ENCODE measurements at places on chromosomes 1 and 21. TPM values are rescaled to one million over a fixed set of nuclear protein-coding genes. Genes with fewer than 3 reads are reported as not detected.

DNA sequence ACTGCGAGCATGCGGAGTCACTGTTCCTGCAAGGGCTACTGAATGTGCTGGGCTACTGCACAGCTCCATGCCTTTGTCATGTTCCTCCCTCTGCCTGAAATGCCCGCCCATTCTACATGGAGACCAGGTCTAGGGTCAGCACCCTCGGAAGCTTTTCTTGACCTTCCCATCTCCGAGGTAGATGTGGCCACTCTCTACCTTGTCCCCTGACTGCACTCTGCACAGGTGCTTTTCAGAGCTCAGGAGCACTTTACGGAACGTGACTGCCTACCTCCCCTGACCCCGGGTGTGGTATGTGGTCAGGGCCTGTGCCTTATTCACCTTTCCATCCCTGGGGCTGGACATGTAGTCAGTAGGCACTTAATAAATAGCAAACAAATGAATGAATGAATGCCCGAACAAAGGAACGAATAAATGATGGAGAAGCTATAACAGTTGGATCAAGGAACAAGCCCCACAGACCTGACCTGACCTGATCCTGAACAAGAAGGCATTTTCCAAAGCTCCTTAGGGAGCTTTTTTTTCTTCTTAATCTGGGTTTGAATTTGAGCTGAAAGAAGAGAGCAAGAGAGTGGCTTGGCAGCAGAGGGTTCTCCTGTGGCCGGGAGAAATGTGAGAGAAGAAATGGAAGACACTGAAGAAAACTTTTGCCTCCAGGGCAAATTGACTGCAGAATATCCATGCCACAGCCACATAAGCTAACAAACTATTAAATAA lies 7.9 kb downstream of the RD3 start:
- H3K4me1 ChIP-seq = no peaks in the 10 kb centered on the region
- H3K36me3 ChIP-seq = no peaks in the 10 kb centered on the region
- no peak for DNase-seq
- no peak overlapping the region for H3K4me3 ChIP-seq

DNA sequence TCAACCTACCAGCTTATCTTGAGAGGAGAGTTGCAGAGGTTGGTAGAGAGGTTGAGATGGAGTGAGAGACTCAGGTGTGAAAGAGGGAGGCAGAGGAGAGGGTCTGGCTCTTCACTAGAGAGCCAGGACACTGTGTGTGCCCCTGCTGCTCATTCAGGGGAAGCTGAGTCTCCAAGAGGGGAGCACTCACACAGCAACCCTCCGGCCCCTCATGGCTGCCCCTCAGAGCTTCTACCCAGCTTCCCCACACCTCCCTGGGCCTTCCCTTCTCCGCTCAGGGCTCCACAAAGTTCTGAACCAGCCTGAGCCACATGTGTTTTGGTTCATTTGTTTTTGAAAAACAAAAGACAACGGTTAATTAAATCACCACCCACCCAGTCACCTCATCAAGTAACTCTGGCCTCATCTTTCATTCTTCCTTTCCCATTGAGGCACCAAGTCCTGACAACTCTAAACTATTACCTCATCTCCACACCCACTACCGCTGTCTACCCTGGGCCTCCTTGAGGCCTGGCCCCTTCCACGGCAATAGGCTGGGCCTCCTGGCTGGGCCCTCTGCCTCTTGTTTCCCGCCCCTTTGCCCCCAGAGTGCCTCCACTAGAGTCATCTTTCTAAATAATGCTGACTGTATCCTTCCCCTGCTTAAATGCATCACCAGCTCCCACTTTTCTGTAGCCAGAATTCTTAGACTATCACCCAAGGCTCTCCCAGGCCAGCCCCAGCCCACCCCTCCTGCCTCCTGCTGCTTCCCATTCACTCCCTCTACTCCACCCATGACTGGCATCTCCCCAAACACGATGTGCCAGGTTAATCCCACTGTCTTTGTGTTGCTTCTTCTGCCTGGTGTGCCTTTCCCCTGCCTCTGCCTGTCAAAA lies 33.0 kb downstream of the TNNT2 start:
- no peaks in the 10 kb centered on the region for H3K4me1 ChIP-seq
- no peaks in the 10 kb centered on the region for H3K27me3 ChIP-seq
- H3K27ac ChIP-seq = no peak overlapping the region

- H3K27me3 ChIP-seq = no peaks in the 10 kb centered on the region
- H3K4me3 ChIP-seq = no peak overlapping the region
- DNase-seq = no peak
Observed at GRCh38 chr1:156811168-156811567, 5.5 kb downstream of the SH2D2A start.

- peak; percentile 78 for DNase-seq
- H3K36me3 ChIP-seq = no peaks in the 10 kb centered on the region
- H3K27me3 ChIP-seq = no peaks in the 10 kb centered on the region
Observed at GRCh38 chr1:36369061-36369861, 16.5 kb downstream of the STK40 start.

DNA sequence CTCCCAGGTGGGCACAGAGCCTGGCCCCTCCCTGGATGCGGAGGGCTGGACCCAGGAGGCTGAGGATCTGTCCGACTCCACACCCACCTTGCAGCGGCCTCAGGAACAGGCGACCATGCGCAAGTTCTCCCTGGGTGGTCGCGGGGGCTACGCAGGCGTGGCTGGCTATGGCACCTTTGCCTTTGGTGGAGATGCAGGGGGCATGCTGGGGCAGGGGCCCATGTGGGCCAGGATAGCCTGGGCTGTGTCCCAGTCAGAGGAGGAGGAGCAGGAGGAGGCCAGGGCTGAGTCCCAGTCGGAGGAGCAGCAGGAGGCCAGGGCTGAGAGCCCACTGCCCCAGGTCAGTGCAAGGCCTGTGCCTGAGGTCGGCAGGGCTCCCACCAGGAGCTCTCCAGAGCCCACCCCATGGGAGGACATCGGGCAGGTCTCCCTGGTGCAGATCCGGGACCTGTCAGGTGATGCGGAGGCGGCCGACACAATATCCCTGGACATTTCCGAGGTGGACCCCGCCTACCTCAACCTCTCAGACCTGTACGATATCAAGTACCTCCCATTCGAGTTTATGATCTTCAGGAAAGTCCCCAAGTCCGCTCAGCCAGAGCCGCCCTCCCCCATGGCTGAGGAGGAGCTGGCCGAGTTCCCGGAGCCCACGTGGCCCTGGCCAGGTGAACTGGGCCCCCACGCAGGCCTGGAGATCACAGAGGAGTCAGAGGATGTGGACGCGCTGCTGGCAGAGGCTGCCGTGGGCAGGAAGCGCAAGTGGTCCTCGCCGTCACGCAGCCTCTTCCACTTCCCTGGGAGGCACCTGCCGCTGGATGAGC lies 34.2 kb downstream of the TRIM11 start:
- no peak for DNase-seq
- no peak overlapping the region for H3K27ac ChIP-seq
- no peak overlapping the region for H3K4me3 ChIP-seq
- H3K36me3 ChIP-seq = no peaks in the 10 kb centered on the region

DNA sequence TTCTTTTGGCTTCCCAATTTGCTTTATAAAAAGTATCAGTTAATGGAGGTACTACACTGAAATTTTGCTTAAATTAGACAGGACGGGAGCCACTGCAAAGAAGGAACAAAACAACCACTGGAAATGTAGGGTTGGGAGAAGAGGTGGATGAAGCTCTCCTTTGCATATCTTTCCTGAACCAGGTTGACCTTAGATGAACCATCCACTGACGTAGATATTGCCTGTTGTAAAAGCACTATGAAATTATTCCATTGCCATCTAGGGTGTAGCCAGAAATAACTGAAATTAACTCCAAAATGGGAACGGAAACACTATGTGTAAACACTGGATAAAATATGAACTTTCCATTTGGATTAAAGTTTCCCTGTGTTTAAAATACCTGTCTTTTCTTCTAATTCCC lies 1.2 kb upstream of the ABL2 start:
- no peaks in the 10 kb centered on the region for H3K36me3 ChIP-seq
- H3K4me1 ChIP-seq = peaks cover 23% of the 10 kb centered on the region
- no peak for DNase-seq
- no peak overlapping the region for H3K27ac ChIP-seq
- H3K27me3 ChIP-seq = no peaks in the 10 kb centered on the region

DNA sequence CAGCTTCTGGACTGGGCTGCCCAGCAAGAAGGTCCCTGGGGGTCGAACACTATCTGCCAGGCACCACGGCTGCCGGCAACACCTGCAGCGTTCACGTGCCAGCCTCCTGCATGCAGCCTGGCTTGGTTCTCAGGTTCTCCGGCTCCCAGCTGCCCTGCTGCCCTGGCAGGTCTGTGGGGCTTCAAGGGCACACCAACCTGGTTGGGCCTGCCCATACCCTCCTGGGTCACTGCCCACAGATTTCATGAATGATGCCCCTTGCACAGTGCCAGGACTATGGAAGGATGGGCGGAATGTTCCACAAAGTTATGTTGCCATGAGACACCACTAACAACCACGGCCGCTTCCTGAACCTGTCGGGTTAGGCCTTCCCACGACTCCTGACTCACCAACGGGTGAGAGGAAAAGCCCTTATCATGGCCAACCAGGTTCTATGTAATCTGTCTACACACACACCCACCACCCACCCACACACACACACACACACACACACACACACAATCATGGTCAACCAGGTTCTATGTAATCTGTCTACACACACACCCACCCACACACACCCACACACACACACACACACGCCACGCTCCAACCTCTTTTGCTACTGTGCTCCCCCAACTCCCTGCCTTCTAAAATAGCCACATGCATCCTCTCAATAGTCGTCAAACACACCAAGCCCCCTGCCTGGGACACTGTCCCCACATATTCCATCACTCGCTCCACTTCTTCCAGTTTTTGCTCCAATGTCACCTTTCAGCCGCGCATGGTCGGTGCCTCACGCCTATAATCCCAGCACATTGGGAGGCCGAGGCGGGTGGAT lies 32.2 kb downstream of the HSPG2 start:
- H3K4me1 ChIP-seq = peaks cover 4% of the 10 kb centered on the region
- H3K4me3 ChIP-seq = no peak overlapping the region
- H3K36me3 ChIP-seq = no peaks in the 10 kb centered on the region
- DNase-seq = no peak
- H3K27ac ChIP-seq = no peak overlapping the region
- H3K27me3 ChIP-seq = no peaks in the 10 kb centered on the region

GRCh38 chr1:182603646-182604174 lies 479 bp downstream of the RGS16 start:
- peaks cover 3% of the 10 kb centered on the region for H3K36me3 ChIP-seq
- peaks cover 41% of the 10 kb centered on the region for H3K4me1 ChIP-seq
- H3K27me3 ChIP-seq = no peaks in the 10 kb centered on the region
- H3K4me3 ChIP-seq = peak overlapping the region; percentile 39
- no peak for DNase-seq

DNA sequence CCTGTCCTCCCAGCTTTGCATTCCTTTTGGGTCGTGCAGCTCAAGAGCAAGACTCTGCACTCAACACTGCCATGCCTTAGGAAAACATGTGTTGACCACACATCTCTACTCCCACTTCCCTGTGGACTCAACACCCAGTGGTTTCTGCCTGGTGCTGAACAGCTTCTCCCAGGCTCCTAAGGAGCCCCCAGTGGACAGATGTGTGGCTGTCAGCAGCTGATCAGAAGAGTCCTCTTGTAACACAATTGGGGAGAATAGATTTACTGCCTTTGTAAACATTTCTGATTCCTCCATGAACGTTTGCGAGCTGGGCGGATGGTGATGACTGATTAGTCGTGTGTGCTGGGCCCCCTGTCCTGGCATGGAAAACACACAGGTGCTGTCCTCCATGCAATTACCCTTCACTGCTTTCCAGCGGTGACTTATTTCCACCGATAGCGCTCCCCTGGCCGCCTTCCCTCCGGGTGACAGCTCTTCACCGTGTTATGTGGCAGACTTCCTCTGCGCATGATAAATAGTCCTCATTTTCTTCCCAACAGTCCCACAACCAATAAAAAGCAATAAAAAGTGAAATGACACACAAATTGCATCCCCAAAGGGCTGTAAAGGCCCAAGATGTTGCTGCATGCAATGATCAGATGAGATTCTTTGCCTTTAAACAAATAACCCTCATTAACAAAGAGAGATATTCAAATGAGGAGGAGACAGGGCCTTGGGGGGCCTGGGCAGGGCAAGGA lies 249.4 kb upstream of the AJAP1 start:
- no peak overlapping the region for H3K27ac ChIP-seq
- no peak overlapping the region for H3K4me3 ChIP-seq
- no peaks in the 10 kb centered on the region for H3K4me1 ChIP-seq
- no peaks in the 10 kb centered on the region for H3K36me3 ChIP-seq
- no peak for DNase-seq

DNA sequence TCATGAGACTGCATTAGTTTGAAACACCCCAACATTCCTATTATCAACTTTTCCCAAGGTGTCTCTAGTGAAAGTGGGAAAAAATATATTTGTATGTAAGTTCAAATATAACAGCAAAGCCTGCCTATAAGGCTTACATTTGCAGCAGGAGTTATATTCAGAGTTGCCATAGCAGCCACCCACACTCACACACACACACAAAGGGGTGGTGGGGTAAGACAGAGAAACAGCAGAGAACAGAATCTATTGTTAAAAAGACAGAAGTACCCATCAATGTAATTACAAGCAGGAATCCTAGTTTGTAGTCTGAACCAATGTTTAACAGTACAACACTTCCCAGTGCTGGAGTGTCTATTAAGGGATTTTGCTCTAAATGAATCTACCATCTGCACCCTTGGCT lies 55.0 kb downstream of the PLPPR5 start:
- H3K4me3 ChIP-seq = no peak overlapping the region
- no peak overlapping the region for H3K27ac ChIP-seq
- H3K36me3 ChIP-seq = no peaks in the 10 kb centered on the region

DNA sequence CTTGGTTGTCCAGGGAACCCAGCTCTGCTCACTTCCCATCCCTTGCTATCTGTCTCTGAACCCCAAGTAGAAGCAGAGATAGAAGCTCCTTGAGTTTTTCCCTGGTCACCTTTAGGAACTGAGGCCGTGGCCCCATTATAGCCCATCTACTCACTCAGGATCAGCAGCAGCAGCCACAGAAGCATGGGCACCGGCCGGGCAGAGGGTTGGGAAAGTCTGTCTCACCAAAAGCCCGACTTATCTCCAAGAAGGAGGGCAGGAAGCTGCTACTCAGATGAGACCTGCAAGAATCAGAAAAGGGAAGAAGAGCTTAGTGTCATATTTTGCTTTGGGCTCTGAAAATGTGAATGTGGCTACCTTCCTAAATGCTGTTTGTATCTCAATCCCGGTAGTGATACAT lies 264 bp downstream of the FCRL3 start:
- no peak for DNase-seq
- H3K4me1 ChIP-seq = no peaks in the 10 kb centered on the region
- H3K36me3 ChIP-seq = no peaks in the 10 kb centered on the region
- no peak overlapping the region for H3K27ac ChIP-seq
- H3K4me3 ChIP-seq = no peak overlapping the region
- no peaks in the 10 kb centered on the region for H3K27me3 ChIP-seq

DNA sequence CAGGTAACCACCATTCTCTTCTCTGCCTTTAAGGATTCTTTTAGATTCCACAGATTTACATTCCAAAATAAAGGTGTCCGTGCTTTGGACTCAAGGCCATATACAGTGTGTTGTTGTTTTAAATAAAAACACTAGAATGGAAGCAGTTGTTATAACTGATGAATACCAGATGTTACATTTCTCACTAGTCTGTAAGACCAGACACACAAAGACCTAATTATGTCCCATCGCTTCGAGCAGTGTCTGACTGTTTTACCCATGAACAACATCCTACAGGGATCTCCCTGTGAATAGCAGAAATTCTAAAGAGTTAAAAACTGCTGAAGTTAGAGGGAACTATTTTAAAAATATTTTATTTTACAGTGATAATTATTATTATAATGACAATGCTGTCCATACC lies 574.7 kb upstream of the ZP4 start:
- no peaks in the 10 kb centered on the region for H3K36me3 ChIP-seq
- no peak overlapping the region for H3K27ac ChIP-seq
- DNase-seq = no peak
- no peaks in the 10 kb centered on the region for H3K4me1 ChIP-seq

The ADAM30 gene
- not detected for total RNA-seq

The AGTRAP gene
- 21.7 TPM for total RNA-seq

The ADAMTSL4 gene
- total RNA-seq = 0.33 TPM

The MINDY1 gene
- 32.1 TPM for total RNA-seq

The LENEP gene
- total RNA-seq = 3.1 TPM

The C1orf21 gene
- 0.61 TPM for total RNA-seq
